ENCODE measurements at places on chromosomes 16 and 17.

DNA sequence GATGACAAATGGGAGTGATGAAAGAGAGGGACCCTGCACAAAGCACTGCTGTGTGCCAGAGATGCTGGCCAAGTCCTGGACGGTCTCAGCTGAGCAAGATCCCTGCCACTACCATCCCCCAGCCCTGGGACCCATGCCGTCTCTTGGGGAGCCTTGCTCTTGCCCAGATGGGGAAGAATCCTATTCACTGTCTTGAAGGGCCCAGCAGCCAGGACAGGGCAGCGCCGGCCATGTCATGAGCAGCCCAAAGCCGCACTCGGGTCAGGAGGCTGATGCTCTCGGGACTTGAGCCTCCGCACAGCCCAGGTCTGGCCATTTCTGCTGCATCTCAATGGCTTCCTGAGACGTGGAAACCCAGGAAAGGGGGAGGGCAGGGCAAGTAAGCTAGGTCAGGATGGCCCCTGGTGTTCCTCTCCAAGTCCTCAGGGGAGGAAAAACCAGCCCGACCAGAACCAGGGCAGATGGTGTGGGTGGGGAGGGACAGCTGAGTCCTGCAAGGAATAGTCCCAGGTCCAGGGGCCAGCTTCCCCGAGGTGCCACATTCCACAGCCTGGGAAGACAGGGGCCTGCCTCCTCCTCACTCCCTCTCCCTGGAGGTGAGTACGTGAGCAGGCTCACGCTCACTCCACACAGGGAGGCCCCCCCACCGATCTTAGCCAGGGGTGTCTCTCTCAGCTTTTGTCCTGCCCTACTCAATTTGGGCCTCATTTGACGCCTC is 7.8 kb upstream of the KRT19 start:
- DNase-seq, result no peak

DNA sequence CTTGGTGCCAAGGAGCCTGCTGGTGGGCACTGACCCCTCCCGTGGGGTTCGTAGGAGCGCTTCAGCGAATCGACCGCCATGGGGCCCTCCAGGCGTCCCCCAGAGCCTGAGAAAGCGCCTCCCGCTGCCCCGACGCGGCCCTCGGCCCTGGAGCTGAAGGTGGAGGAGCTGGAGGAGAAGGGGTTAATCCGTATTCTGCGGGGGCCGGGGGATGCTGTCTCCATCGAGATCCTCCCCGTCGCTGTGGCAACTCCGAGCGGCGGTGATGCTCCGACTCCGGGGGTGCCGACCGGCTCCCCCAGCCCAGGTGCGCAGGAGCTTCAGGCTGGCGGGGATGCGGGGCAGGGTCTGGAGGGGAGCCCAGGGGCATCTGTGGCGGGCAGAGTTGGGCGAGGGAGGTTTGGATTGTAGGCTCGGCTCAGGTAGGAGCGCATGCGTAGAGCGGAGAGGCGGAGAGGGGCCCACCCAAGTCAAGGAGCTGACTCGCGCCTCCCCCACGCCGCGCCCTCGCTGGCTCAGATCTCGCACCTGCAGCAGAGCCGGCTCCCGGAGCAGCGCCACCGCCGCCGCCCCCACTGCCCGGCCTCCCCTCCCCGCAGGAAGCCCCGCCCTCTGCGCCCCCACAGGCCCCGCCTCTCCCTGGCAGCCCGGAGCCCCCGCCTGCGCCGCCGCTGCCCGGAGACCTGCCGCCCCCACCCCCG is 19.8 kb downstream of the FMNL1 start:
- DNase-seq, result peak; percentile 85

DNA sequence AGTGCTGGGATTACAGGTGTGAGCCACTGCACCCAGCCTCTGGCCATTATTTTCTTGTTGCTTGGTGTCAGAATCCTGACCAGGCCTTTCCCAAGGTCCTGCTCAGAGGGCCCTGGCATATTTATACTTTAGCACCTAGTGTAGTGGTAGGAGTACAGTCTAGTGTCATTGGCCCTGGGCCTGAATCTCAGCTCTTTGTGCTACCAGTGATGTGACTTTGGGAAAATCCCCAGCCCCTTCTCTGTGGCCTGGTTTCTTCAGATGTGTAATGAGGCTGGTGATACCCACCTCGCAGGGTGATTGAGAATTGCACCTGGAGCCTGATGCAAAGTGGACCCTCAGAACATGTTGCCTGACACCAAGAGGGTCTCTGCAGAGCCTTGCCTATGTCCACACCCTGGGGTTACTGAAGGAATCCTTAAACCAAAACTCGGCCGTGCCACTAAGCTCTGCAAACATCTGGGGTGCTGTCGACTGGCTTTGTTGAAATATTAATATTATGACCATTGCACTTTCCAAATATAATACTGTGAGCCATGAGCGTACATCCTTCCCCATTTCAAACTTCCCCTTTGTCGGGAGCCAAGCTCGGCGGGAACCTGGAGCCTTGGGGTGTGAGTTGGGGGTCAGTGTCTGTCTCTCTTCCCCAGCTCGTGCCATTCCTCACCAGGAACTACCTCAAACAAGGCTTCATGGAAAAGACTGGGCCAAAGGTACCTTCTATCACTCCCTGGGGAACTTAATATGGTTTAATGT is 18.0 kb upstream of the RNF135 start:
- DNase-seq, result no peak

DNA sequence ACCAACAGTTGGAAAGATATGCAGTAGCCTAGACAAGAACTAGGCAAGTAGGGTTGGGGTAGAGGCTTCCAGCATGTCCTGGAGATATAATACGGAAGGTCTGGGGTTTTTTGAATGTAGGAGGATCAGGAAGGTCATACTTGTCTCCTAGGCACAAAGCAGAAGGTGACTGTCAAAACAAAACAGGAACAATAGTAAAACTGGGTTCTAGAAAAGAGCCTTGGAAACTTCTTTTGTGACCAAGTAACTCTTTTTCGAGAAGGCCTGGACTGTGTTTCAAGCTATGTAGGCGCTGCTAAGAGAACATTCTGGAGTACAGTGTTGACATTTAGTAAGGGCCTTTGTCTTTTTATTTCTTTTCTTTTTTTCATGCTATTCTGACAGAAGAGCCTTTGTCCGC is 26.9 kb upstream of the TENT4B start:
- DNase-seq, result no peak

- no peak for DNase-seq
Measured at GRCh38 chr17:82959990-82960418, 119.4 kb upstream of the METRNL start.

DNA sequence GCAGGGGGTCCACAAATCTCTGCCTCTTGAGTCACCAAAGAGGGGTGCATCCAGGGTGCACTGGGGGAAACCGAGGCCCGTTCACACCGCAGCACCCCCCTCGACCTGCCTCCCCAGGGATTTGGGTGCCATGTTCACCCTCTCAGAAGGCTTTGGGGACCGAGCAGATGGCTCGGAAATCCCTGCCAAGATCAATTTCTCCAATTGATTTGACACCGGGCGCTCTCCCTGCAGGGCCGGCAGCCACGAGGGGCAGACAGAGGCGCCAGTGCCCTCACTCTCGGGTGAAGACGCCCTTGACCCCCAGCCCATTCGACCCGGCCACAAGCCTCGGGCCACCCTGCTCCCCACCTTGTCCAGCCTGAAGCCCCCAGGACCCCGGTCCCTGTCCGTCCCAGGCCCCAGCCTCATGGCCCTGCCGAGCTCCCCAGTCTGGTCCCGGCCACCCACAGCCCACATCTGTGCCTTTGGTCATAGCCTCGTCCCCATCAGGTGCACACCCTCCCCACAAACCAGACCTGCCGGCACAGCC is 9.3 kb downstream of the SSTR5 start:
- DNase-seq, result no peak

- DNase-seq, result peak; percentile 54
Measured at GRCh38 chr17:59620518-59621259, 994 bp downstream of the CLTC start.

- no peak for DNase-seq
Measured at GRCh38 chr17:27332047-27332393, 38.1 kb downstream of the WSB1 start.

DNA sequence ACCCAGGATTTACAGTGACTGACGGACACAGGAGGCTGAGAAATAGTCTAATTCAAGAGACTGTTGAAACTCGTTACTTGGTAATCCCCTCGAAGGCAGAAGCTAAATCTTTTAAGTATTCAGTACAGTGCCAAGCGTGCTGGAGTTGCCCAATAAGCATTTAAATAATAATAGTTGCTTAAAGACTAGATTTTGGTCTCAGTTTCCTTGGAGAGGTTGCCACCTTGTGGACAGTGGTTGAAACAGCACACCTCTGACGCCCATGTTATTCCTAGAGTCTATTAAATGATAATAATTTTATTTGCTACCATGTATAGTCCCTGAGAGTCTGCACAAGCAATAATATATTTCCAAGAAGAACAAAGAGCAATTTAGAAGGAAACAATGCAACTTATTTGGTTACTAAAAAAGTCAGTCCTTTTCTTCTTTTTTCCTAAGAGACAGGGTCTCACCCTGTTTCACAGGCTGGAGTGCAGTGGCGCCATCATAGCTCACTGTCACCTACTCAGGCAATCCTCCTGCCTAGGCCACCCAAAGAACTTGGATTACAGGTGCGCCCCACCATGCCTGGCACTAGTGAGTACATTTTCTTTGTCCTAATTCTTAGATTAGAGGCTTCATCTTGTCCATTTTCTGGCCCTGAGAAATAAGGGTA is 138.0 kb upstream of the NUDT7 start:
- peak; percentile 85 for DNase-seq

GRCh38 chr16:50678531-50678930 is 2.6 kb downstream of the SNX20 start:
- no peak for DNase-seq

GRCh38 chr16:13660807-13661206 is 259.1 kb upstream of the ERCC4 start:
- DNase-seq, result no peak

- DNase-seq, result no peak
Measured at GRCh38 chr17:35374766-35375344, 1.4 kb upstream of the SLFN11 start.

DNA sequence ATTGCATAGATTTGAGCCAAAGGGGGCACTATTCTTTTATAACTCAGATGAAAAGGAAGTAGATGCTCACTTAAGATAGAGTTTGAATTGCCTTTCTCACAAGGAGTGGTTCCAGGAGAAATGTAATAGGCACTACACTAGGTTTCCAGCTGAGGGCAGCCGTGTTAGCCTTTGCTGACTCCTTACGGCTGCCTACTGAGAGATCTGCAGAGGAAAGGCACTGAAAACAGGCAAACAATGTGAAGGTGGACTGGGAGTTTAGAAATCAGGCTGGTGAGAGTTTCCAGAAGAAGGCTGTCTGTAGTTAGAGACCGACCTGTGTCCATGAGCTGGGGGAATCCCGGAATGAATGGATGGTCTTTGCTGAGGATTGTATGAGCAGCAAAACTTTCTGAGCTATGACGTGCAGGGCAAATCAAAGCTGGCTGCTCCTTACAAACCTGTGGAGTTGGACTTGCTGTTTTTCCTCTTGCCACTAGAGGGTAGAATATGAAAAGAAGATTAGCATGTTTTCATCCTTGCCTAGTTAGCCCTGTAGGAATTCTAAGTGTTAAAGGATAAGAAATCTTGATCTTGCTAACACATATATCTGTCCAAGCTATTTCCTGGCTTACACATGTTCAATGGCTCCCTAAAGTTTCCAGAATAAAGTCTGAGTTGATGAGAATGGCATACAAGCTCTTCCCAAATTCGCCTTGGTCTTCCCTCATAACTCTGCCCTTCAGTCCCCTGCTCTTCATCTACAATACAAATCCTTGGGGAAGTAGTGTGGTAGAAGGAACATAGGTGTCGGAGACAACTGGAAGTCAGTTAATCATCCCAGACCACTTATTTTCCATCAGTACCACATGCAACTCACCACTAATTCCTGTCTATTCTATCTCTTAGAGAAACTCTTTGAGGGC is 20.1 kb upstream of the TAOK1 start:
- peak; percentile 85 for DNase-seq

DNA sequence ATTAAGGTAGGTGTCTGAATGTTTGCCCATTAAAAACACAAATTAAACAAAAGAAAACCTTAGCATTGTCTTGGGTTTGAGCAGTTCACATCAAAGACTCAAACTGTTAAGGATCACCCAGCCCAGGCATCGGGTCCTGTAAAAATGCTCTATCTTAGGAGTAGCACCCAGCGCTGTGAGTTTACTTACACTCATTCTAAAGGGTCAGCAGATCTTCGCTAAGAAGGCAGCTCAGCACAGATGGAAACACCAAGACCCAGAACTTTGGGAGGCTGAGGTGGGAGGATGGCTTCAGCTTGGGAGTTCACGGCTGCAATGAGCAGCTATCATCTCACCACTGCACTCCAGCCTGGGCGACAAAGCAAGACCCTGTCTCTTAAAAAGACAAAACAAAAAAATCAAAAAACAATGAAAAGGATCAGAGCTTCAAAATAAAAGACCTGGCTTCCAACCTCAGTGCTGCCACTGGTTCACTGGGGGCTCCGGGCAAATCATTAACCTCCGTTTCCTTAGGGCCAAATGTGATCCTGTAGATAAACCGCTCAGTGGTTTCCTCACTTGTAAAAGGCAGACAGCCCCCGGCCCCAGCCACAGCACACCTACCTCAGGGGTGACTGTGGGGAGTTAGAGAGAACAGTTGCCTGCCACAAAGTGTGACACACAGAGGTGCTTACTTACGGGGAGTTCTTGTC is 11.1 kb downstream of the COG1 start:
- no peak for DNase-seq

DNA sequence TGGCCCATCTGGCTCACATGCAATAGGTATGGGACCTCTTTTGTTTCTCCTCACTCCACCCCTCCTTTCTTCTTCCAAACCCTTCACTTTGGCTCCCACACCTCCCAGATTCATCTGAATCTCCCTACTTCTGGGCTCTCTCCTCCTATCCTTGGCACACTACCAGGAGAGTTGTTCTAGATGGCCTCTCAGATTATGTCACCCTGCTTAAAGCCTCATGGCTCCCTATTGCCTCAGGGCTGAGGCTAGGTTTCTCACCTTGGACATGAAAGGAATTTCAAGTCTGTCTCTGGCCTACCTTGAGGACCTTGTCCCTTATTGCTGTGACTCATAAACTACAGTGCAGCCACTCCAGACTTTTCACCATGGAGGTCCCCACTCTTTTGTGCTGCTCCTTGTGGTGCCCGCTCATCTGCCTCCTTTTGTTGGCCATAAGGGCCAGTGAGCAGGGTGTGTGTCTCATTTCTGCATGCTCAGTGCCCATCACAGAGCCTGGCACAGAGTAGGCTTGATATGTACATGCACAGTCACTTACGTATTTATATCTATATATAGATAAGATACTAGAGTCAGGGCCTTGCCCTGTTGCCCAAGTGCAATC is 1.0 kb upstream of the MFAP4 start:
- DNase-seq, result peak; percentile 55

GRCh38 chr17:38565853-38566665 is 39.7 kb downstream of the SRCIN1 start:
- DNase-seq, result peak; percentile 90

GRCh38 chr17:6380915-6381438 is 53.9 kb downstream of the AIPL1 start:
- no peak for DNase-seq

DNA sequence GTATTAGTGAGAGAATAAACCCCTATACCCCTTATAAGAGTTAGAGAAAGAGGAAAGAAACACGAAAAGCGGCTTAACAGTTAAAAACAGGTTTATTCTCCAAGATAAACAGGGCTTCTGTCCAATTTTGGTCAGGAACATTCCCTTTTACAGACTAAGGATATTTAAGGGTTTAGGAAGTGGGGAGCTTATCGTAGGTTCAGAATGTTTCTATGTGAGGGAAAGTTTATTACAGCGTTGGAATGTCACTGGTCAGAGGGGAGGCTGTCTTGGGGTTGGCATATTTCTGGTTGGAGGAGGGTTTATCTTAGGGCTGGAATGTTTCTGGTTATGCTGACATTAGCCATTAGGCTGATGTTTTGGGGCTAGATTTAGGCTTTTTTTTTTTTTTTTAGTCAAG is 34.1 kb upstream of the WWOX start:
- DNase-seq, result no peak

Data from G401 (cell line).